ENCODE measurements at places on chromosomes 13 and 19.

DNA sequence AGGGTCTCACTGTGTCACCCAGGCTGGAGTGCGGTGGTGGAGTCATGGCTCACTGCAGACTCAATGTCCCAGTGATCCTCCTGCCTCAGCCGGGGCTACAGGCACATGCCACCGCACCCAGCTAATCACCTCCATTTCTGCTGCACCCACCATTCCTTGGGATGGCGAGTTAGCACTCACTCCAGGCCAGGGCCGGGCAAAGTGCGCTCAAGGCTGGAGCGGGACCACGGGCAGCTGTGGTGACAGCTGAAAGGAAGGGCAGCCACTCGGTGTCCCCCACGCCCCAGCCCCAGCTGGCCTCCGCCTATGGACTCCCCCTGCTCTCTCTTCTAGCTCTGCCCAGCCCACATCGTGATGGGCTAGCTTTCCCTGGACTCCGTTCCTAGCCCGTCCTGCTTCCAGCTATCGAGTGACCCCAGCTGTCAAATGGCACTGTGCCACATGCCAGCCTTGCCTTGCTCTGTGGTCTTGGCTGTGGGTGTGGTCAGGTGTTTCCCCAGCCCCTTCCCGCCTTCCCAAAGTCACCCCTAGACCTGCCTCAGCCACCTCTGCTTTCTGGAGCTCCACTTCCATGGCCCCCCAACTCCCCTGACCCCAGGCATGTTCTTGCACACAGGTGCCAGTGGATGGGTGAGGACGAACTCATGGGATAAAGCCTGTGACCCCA is 4.1 kb downstream of the MICOS13 start:
- DNase-seq, result no peak

GRCh38 chr13:29453617-29454011 is 141.9 kb downstream of the SLC7A1 start:
- DNase-seq, result no peak

- no peak for DNase-seq
Measured at GRCh38 chr19:1645299-1645698, 7.1 kb downstream of the TCF3 start.

GRCh38 chr19:1568320-1569019 is at the start of gene MEX3D:
MEX3D (minus strand) TSS chr19:1568325; CDS start chr19:1568058, 267 bp downstream.
- DNase-seq, result peak; percentile 27

DNA sequence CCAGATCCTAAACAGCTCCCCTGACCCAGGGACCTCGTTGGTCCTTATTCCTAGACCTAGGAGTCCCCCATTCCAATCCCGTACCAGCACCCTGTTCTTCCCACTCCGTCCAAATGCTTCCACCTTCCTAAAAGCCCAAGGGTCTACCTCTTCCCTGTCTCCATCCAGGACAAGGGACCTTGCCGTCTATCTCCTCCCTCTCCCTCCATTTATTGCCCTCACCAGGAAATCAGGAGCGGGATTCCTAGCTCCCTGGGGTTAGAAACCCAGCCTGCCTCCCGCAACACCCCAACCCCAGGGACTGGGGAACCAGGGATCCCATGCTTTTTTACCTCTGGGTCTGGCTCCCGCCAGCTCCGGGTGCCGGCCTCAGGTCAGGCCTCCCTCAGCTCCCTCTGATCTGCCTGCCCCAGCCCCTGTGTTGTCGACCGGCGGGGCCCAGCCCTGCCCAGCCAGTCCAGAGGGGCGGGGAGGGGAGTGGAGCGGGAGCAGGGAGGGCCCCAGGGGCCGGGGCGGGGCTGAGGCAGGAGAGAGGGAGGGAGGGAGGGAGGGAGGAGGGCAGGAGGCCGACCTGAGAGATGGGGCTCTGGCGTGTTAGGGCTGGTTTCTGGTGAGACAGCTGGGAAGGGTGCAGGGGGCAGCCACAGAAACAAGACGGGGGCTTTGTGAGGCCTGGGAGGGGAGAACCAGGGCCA is at the start of gene B3GNT8:
Gene B3GNT8, minus strand, starts transcription at position 423 of the 695 bp plus-strand sequence. CDS start 596 bp downstream, outside the sequence.
- DNase-seq, result no peak

DNA sequence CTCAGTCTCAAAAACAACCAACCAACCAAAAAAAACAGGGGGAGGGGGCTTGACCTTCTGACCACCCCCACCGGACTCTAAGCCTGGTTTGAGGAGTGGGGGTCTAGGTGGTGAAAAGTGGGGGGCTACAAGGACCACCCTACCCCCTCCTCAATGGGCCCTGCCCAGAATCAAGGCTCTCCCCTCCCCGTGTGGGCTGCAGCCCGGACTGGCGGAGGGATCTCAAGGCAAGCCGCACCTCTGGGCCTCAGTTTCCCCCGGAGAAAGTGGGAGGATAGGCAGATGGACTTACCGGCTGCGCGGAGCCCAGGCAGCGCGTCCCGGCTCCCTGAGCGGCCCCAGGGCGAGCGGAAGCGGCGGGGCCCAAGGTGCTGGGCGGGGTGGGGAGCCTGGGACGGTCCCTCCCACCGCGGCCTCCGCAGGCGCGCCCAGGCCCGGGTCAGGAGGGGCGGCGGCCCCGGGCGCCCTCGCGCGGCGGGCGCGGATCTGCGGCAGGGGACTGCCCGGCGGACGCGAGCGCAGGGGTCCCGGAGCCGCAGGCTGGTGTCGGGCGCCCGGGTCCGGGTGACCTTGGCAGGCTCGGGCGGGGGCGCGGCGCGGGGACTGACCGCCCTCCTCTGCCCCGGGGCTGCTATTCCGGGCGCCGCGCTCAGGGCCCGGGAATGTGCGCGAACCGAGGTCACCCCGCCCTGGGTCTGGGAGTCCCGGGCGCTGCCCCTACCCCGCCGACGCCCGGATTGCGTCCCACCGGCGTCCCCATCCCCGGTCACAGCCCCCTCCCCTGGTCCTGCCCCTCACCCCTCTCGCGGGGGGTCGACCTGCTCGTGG is at the start of gene ADAMTSL5:
Gene ADAMTSL5, minus strand, starts transcription at position 349 of the 828 bp plus-strand sequence. CDS start 2,076 bp downstream, outside the sequence.
- DNase-seq, result no peak

DNA sequence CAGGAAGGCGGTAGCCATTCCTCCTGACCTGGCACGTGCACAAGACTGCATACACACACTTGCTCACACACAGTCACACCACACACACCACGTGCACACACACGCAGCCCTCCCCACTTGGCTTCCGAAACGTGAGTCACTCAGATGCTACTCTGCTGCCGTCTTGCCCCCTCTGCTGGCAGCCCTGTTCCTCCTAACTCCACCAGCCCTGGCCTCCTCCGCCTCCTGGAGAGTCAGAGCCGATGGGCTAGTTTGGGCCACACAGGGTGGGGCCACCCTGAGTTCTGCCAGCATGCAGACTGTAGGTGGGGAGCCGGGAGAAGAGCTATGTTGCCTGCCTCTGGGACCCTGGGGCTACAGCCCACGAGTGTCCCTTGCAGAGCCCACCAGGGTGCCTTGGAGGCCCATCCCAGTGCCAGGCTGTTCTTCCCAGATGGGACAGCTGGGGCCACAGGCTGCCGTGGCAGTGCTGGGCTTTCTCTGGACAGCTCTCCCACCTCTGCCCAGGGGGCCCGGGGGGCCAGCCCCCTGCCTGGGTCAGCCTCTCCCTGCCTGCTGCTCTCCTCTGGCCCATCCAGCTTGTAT is 12.1 kb downstream of the PIN1 start:
- DNase-seq, result peak; percentile 56

GRCh38 chr13:92967923-92968322 is 258.7 kb upstream of the GPC6 start:
- DNase-seq, result no peak

GRCh38 chr19:34960940-34961679 is 2.9 kb downstream of the ZNF792 start:
- no peak for DNase-seq

DNA sequence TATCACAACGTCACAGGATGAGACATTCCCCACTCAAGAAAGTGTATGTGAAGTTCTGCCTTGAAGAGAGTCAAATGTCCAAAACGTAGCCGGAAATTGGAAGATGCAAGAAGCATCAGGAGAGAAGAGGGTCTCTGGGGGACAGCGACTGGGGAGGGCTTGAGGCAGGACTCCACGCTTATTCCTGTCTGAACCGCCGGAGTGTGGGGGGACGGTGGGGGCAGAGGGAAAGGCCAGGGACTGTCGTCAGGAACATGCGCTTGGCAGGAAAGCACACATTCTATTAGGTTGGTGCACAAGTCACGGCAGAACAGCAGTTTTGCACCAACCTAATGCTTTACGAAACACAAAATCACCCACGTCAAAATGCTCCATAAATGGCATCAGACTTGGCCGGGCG is 95.3 kb upstream of the TM9SF2 start:
- DNase-seq, result no peak

DNA sequence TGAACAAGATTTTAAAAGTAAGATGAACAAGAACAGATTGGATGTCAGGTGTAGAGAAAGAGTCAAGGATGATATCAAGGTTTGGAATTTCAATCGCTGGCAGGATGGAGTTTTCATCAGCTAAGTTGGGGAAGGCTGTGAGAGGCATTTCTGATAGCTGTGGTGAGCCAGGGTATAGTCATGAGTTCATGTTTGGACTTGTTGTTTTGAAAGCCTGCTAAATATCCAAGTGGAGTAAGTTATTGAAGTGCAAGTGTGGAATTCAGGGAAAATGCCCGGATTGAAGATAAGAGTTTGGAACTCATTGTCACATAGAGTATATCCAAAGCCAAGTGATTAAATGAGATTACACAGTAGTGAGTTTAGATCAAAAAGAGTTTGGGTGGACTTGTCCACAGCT is 11.0 kb upstream of the EPSTI1 start:
- no peak for DNase-seq

DNA sequence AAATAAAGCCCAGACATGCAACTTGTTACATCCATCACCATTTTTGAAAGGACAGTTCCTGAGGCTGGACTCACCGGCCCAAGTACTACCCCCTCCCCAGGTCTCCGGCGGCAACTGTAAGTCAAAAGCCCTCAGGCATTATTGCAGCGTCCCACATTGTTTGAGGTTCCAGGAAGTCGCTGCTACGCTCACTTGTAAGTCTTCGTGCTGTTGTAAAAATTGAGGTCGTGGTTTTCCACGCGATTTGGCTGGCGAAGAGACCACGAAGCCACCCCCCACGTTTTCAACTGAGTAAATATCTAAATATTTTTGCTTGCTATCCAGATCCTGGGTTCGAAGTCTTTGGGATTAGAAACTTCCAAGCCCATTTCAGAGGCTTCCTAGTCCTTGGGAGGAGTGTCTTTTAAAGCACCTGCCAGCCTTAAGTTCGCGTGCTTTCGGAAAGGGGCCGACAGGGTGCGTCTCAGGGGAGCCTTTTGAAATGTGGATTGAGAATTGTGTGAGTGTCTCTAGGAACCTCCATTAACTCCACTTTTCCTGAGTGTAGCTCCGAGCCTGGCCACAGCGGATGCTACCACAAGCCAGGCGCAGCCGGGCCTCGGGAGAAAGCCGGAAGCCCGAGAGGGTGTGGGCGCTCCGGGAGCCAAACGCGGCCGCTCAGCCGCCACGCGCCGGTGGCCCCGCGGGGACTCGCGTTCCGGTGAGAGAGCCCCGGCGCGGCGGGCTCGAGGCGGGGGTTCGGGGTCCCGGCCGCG is 434 bp upstream of the FNDC3A start:
- no peak for DNase-seq

GRCh38 chr19:49856574-49857021 is 5.6 kb downstream of the PTOV1 start:
- no peak for DNase-seq

- DNase-seq, result no peak
Measured at GRCh38 chr13:99792079-99792921, 179.3 kb downstream of the ZIC5 start.

- no peak for DNase-seq
Measured at GRCh38 chr13:30577401-30577852, 40.3 kb upstream of the USPL1 start.

DNA sequence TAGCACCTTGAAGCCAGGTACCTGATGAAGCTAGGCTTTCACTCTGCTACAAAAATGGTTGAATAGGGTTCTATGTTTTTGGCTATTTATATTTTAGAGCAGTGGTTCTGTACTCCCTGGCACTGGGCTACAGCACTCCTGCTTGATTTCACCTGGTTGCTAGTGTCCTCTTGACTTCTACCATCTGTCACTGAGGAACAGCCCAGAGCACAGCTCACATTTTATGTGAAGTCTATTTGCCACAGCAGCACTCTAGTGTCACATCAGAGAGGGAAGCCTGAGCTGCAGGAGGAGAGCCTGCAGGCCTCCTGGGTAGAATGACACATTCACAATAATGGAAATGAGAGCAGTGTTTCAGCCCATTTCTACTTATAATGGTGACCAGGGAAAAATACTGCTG is 184.2 kb downstream of the ZNF486 start:
- no peak for DNase-seq

DNA sequence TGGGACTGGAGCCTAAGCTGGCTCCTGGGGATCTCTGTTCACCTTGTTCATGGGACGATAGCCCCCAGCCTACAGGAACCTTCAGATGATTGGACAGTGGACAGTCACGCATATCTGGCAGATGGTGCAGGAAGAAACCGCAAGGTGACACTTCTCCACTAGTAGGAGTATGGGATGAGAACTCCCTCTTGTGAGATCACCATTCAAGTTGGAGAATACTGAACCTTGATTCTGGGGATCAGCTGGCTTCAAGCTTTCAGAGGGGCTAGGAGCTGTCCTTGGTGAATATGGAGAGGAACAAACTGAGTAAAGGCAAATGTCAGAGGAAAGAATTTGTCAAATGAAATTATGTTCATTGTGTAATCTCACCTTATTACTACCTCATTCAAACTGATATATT is 204.5 kb downstream of the PDS5B start:
- no peak for DNase-seq

GRCh38 chr19:33616857-33617256 is 4.9 kb upstream of the CHST8 start:
- no peak for DNase-seq

- DNase-seq, result no peak
Measured at GRCh38 chr19:49997709-49998108, 27.5 kb downstream of the VRK3 start.

- DNase-seq, result no peak
Measured at GRCh38 chr19:6576869-6577475, 14.0 kb downstream of the CD70 start.

DNA sequence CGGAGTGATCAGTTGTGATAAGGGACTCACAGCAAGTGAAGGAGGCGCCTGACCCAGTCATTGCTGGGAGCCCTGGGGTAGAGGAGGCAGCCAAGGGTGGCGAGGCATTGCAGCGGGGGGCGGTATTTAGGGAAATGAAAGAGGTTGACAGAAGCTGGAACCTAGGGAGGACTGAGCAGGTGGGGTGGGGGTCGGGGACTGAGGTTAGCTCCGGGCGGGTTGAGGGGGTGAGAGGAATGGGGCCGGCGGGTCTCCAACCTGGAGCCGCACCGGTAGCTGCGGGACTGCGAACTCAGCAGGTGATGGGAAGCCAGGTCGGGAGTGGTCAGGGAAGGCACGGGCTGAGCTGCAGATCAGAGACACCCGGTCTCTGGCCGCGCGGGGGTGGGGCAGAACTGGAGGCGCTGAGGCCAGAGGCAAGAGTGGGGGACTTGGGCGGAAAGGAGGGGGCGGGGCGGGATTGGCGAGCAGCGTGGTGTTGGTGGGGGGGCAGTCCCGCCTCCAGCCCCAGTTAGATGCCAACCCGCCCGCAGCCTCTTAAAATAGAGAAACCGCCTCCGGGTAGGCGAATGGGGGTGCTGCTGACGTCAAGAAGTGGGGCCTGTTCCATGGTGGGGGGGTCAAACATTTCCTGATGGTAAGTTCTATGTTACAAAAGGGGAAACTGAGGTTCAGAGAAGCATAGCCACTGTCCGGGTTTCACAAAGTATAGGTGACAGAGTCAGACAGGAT is 1.5 kb downstream of the MAST3 start:
- DNase-seq, result no peak
